SJSA1 (cell line): ENCODE measurements at places on chromosomes 16 and 17.

GRCh38 chr17:56742601-56743000, 91.1 kb downstream of the C17orf67 start:
- H3K36me3 ChIP-seq, result no peaks in the 10 kb centered on the region
- H3K4me3 ChIP-seq, result no peak overlapping the region
- no peak for DNase-seq
- no peak overlapping the region for H3K27ac ChIP-seq

DNA sequence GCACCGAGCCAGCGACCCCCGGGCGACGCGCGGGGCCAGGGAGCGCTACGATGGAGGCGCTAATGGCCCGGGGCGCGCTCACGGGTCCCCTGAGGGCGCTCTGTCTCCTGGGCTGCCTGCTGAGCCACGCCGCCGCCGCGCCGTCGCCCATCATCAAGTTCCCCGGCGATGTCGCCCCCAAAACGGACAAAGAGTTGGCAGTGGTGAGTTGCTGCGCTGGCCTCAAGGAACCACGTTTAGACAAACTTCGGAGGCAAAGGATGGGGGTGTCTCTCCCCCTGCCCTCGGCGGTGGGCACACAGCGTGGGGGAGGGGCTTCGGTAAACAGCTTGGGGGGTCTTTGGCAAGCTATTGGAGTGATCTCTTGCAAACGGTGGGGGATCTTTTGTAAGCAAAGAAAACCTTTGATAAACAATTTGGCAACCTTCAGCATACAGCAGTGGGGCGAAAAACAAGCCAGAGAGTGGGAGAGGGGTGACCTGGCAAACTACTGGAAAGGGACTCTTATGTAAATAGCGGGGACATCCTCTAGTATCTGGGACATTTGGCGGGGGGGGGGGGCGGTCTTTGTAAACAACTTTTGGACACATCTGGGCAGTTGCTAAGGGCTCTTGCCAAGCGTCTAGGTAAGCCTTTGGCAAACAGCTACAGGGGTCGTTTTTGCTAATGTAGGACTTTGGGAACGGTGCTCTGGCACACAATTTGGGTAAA, 587 bp downstream of the MMP2 start:
- H3K36me3 ChIP-seq, result peaks cover 35% of the 10 kb centered on the region
- H3K27me3 ChIP-seq, result no peaks in the 10 kb centered on the region
- peak; percentile 48 for DNase-seq
- H3K4me3 ChIP-seq, result peak overlapping the region; percentile 89
- H3K4me1 ChIP-seq, result peaks cover 32% of the 10 kb centered on the region

- no peak overlapping the region for H3K4me3 ChIP-seq
- peaks cover 17% of the 10 kb centered on the region for H3K4me1 ChIP-seq
- DNase-seq, result no peak
- no peaks in the 10 kb centered on the region for H3K27me3 ChIP-seq
These were observed 40.8 kb upstream of the SEC14L1 start for GRCh38 chr17:77099997-77100396.

DNA sequence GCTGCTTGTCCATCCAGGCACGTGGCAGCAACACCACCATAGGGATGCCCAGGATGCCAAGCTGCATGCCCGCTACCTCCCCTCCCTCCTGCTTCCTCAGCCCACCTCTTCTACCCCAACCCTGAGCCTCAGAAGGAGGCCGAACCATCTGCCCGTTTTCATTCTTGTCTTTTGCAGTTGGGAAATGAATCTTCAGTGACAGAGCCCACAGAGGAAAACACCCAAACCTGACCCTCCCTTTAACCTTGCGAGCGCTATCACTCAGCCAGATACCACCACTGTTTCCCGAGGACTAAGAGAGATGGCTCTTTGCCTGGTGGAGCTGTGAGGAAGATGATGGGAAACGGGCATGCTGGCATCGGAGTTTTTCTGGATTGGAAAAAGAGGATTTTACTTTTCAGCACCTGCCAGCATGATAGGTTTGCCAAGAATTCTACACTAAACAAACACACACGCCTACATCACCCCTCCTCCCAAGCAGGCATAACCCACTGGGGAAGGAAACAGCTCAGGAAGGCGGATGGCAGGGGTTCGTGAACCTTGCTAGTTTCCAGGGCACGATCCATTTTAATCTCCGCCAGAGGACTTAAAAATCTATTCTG, 457.4 kb downstream of the SLC39A11 start:
- no peaks in the 10 kb centered on the region for H3K36me3 ChIP-seq
- H3K27ac ChIP-seq, result no peak overlapping the region
- DNase-seq, result no peak
- H3K4me1 ChIP-seq, result no peaks in the 10 kb centered on the region
- no peaks in the 10 kb centered on the region for H3K27me3 ChIP-seq

GRCh38 chr16:85574672-85575475, 38.2 kb upstream of the GSE1 start:
- DNase-seq, result no peak
- H3K27ac ChIP-seq, result no peak overlapping the region
- H3K36me3 ChIP-seq, result no peaks in the 10 kb centered on the region; the same call in 1 of the 2 replicates
- H3K27me3 ChIP-seq, result no peaks in the 10 kb centered on the region
- no peak overlapping the region for H3K4me3 ChIP-seq

DNA sequence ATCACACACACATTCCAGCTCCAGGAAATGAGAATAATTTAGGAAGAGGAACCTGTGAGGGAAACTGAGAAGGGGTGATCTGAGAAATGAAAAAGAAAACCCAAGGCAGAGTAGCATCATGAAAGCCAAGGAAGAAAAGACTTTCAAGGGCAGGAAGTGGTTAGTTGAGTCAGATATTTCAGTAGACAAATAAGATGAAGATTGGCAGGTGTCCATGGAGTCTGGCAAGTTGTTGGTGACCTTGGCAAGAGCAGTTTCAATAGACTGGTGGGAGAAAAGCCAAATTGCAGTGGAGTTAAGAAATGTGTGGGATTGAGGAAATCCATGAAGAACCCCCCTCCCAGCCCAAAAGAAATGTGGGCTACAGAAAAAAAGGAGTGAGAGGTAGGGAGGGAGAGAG, 10.7 kb downstream of the GNAO1 start:
- DNase-seq, result peak; percentile 33
- no peaks in the 10 kb centered on the region for H3K27me3 ChIP-seq
- H3K27ac ChIP-seq, result no peak overlapping the region
- no peak overlapping the region for H3K4me3 ChIP-seq
- H3K36me3 ChIP-seq, result peaks cover 4% of the 10 kb centered on the region; the same call in 1 of the 2 replicates

DNA sequence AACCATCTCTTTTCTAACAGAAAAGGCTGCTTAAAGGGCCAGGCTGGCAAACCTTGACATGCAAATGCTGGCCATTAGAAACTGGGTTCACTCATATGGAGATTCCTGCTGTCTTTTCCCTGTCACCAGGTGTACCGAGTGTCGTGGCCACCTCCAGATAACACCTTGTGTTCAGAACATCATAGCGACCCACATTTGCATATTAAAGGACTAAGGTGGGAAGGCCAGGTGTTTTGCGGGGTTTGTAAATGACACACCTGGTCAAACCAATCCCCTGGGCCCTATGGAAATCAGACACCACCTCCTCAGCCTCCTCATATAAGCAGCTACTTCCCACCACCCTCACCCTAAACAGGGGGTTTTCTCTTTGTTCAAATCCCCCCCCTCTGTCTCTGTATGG, 2.5 kb upstream of the AIPL1 start:
- no peak overlapping the region for H3K4me3 ChIP-seq
- no peak overlapping the region for H3K27ac ChIP-seq
- no peaks in the 10 kb centered on the region for H3K36me3 ChIP-seq

GRCh38 chr16:79776243-79776847, 175.8 kb upstream of the MAF start:
- H3K36me3 ChIP-seq, result no peaks in the 10 kb centered on the region
- no peak overlapping the region for H3K27ac ChIP-seq
- no peak overlapping the region for H3K4me3 ChIP-seq
- H3K27me3 ChIP-seq, result no peaks in the 10 kb centered on the region

GRCh38 chr17:71963791-71964190, 157.0 kb upstream of the SOX9 start:
- DNase-seq, result no peak
- no peak overlapping the region for H3K27ac ChIP-seq
- 0 out of 2 replicates have a peak, but pooled peaks cover 3% of the 10 kb centered on the region for H3K27me3 ChIP-seq
- H3K4me1 ChIP-seq, result no peaks in the 10 kb centered on the region
- no peaks in the 10 kb centered on the region for H3K36me3 ChIP-seq
- no peak overlapping the region for H3K4me3 ChIP-seq

GRCh38 chr17:56478836-56479447, 114.6 kb upstream of the NOG start:
- H3K27ac ChIP-seq, result no peak overlapping the region
- H3K4me3 ChIP-seq, result no peak overlapping the region
- no peaks in the 10 kb centered on the region for H3K36me3 ChIP-seq
- no peaks in the 10 kb centered on the region for H3K27me3 ChIP-seq

DNA sequence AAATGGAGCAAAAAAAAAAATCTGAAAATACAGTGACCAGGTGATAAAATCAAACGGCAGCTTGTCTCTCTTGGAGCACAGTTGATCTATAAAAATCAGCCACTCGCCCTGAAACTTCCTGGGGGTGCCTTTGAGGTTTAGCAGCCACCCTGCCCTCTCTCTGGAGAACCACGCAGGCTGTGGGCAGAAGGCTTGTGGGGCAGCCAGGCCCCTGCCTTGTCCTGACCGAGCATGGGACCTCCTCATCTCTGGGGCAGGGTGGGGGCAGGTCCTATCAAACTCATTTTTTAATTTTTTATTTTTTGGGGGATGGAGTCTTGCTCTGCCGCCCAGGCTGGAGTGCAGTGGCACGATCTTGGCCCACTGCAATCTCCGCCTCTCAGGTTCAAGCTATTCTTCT, 5.0 kb downstream of the TMEM238L start:
- H3K27ac ChIP-seq, result no peak overlapping the region
- no peak for DNase-seq
- no peak overlapping the region for H3K4me3 ChIP-seq
- H3K36me3 ChIP-seq, result no peaks in the 10 kb centered on the region

- no peaks in the 10 kb centered on the region for H3K36me3 ChIP-seq
- H3K4me1 ChIP-seq, result no peaks in the 10 kb centered on the region
- no peak overlapping the region for H3K4me3 ChIP-seq
- no peak overlapping the region for H3K27ac ChIP-seq
- peaks cover 35% of the 10 kb centered on the region for H3K27me3 ChIP-seq
These were observed 198 bp upstream of the SHISA9 start for GRCh38 chr16:12901204-12901596.

DNA sequence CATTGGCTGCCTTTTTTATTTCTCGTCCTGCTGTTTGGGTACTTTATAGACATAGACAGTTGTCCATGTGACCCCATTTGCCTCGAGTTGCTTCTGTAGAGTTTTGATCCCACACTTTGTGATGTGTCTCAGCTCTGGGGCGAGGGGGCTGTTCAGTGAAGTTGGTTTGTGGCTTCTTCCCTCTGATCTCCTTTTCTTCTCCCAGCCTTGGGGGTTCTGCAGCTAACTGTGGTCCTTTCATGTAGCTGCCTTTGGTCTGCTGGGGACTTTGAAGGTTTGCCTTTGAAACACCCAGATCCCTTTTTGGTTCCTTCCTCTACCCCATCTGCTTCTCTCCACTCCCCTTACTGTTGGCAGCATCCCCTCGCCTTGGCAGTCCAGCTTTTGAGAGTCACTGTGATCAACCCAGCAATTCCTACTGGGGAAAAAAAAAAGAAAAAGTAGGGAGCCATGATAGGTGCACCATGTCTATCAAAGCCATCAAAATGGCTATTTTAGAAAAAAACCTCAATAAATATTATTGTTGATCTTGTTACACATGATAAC, 728.8 kb upstream of the RBFOX1 start:
- H3K36me3 ChIP-seq, result no peaks in the 10 kb centered on the region
- DNase-seq, result no peak
- no peaks in the 10 kb centered on the region for H3K4me1 ChIP-seq
- no peak overlapping the region for H3K27ac ChIP-seq
- no peak overlapping the region for H3K4me3 ChIP-seq
- no peaks in the 10 kb centered on the region for H3K27me3 ChIP-seq

DNA sequence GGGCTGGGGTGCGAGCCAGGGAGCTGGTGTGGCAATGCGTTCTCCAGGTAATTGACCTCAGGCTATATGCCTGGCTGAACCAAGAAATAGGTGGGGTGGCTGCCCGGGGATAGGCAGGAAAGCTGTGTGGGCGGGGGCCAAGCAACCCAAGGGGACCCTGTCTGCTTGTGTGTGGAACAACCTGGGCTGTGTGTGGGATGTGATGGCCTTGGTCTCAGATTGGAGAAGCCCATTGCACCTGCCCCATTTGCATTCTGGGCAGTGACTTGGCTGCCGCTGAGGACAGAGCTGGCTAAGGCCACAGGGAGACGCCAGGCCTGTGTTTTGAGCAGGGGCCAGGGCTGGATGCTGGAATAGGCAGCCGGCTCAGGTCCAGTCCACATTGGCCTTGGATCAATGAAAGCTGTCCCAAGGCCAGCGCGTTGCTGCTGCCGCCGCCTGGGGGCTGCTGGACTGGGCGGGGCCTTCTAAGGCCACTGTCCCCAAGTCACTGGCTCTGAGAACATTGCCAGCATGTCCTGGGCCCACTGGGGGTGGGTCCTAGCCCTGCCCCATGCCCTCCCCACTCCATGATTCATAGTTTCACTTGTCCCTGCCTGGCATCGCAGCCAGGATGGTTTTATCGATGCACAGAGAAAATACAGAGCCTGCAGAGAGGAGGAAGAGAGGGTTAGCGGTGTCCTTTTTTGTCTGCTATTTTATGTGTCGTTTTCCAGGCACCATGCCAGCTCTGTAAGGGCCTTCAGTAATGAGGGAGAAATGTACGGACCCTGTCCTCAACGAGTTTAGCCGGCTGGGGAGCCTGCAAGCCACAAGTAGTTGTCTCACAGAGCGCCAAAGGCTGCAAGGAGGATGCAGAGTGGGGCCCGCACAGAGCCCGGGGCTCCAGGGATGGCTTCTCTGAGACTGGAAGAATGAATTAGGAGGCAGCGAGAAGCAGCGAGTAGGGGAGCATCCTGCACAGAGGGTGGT, 43.9 kb downstream of the NKD1 start:
- DNase-seq, result no peak
- no peak overlapping the region for H3K4me3 ChIP-seq
- H3K36me3 ChIP-seq, result no peaks in the 10 kb centered on the region
- no peaks in the 10 kb centered on the region for H3K4me1 ChIP-seq
- H3K27me3 ChIP-seq, result no peaks in the 10 kb centered on the region

GRCh38 chr16:66598111-66598510, 6.4 kb upstream of the CMTM3 start:
- H3K4me1 ChIP-seq, result no peaks in the 10 kb centered on the region

GRCh38 chr16:80665356-80665755, 124.6 kb downstream of the DYNLRB2 start:
- no peaks in the 10 kb centered on the region for H3K4me1 ChIP-seq
- H3K27ac ChIP-seq, result no peak overlapping the region
- H3K4me3 ChIP-seq, result no peak overlapping the region
- no peaks in the 10 kb centered on the region for H3K36me3 ChIP-seq
- H3K27me3 ChIP-seq, result no peaks in the 10 kb centered on the region
- DNase-seq, result no peak

DNA sequence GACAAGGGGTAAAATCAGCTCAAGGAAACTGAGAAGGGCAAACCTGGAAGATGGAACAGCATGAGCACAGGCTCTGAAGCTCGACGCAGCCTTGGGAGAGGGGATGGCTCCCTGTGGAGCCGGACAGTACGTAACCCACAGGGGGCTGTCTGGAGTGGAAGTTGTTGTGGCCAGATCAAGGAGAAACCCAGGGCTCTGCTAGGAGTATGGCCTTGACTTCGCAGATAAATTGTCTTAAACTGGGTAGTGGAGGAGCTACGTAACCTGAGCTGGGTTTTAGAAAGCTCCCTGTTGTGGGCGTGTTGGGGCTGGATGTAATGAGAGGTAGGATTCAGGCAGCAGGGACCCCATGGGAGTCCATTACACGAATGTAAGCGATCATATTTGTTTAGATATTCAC, 25.5 kb upstream of the AXIN2 start:
- no peak overlapping the region for H3K4me3 ChIP-seq
- no peaks in the 10 kb centered on the region for H3K36me3 ChIP-seq
- no peak overlapping the region for H3K27ac ChIP-seq
- no peaks in the 10 kb centered on the region for H3K27me3 ChIP-seq
